ENCODE measurements at places on chromosomes 6 and 20.

- DNase-seq = peak; percentile 33
Observed at GRCh38 chr6:111841822-111842221, 31.4 kb downstream of the FYN start.

- DNase-seq = no peak
Observed at GRCh38 chr6:53944091-53944490, 149.3 kb downstream of the LRRC1 start.

DNA sequence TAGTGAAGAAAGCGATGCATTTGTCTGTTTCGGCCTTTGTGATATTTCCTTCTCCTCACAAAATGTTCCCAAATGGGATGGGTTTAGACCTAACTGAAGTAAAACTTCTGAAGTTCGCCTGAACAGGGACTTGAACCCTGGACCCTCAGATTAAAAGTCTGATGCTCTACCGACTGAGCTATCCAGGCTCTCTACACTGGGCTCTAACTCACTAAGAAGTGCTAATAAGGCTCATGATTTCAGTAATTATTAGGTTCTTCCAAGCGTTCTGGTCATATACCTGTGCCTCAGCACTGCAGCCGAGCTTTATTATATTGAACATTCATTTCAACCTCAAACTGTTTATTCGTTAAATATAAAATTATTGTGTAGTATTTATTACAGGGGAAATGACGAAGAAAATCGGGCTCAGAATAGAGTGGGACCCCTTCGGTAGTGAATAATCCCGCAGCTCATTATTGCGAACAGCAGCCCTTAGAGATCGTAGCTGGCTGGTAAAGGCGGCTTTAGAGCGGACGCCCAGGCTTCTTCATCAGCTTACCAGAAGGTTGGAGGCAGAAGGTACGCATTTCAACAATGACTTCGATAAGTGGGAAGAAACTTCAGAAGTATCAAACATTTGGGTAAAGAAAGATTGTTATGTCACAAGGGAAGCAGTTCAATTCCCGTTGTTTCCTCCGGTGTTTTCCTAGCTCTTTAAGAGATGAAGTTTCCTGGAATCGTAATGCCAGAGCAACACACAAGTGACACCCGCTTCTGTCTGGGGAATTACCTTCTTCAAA, 119.0 kb upstream of the ZNF184 start:
- DNase-seq = no peak

GRCh38 chr6:169839029-169839481, 87.6 kb downstream of the ERMARD start:
- DNase-seq = no peak

DNA sequence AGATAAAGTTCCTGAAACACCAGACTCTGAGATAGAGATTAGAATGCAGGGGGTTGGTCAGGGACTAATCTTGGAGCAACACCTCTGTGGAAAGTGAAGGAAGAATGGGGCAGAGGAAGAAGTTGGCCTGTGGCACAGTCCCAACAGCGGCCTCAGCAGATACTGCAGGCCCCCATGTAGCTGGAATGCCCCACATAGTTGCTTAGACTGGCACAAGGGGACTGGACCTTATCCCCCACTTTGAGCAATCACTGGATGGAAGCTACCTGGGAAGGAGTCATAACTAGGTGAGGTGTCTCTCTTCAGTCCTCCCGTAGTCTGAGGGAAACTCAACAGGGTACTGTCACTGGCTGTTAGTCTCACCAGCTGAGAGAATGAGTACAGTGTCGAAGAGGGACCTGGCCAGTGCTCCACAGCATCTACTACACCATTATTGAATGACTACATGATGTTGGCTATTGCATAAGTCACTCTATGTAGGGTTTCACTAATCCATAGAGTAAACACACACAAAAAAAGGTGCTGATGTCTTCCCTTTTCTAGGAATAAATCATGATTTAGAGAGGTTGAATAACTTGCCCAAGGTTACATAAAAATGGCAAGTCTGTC, 47.5 kb downstream of the ADGRG6 start:
- DNase-seq = no peak

- DNase-seq = no peak
Observed at GRCh38 chr6:134406311-134406710, 88.4 kb upstream of the SGK1 start.

Measured in GM12864 (cell line).